ENCODE measurements at places on chromosomes 7 and 10.
A peak's percentile ranks its signal among the peaks of the same experiment; 100 is the strongest.

DNA sequence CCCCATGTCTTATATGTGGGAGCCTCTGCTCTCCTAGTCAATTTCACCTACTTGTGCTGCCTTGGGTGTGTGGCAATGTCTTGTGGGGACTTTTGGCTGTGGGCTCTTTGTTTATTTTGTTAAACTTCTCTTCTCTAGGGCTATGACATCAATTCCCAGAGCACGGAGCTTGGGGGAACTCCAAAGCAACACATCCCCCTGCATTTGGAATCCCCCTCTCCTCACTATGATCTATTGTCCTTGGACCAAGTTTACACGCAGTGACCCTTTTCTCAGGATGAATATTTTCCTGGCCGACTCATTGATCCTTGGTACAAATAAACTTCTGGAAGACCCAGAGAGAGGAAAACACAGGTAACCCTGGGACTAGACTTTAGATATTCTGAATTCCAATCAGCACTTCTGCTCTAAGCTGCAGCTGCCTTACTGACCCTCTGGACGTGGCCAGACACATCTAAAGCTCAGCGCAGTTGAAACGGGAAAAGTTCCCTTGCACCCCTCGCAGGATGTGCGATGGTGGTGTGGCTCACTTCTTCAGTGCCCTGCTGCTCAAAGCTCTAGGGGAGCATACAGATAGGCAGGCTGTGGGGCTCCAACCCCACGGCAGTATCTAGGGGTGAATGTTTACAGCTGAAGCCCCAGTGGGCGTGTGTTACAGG, 110.8 kb downstream of the TMEM178B start:
- DNase-seq: no peak

- DNase-seq: no peak
Measured at GRCh38 chr7:28570113-28570969, 158.0 kb downstream of the CREB5 start.

- DNase-seq: no peak
Measured at GRCh38 chr7:20229646-20230500, 12.7 kb upstream of the MACC1 start.

DNA sequence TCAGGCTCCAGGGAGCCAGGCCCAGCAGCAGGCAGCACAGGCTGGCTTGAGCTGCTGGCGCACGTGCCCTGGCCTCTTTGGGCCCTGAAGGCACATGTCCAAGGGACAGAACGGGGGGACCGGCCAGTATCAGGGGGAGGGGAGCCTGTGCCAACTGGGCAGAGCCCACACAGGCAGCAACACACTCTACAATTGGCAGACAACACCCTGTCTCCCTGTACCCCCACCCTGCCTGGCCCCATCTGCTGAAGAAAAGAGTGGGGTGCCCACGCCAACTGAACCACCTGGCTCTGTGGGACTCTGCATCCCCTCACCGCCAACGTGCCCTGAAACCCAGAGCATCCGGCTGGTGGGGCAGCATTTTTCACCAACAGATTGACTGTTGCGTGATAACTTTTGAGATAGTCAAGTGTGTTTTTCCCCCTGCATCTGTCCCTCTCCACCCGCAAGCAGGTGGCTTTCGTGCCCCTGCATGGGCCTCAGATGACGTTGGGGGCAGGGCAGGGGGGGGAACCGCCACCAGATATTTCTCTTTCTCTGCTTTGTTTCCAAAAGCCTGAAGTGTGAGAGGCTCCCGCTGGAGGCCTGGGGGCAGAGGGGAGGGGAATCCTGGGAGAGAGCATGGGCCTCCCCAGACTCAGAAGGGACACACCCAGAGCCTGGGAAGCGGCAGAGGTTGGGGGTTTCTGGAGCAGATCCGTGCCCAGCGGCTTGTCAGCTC, 21.8 kb downstream of the SLIT1 start:
- DNase-seq: no peak

DNA sequence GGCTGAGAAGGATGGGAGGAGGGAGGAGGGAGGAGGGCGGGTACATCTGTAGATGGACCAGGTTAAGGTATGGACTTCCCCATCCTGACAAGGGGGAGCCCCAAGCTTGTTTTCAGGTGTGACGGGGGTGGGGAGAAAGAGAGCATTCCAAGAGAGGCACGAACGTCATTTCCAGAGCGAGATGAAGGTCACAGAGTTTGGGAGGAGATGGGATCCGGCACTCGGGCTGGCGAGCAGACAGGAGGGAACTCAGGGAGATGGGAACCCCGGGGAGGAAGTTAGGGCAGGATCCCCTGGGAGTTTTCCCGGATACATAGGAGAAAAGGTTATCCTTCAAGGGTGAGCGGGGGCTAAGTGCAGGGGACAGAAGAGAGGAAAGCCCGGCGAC, 118.8 kb downstream of the CUX1 start:
- DNase-seq: no peak

- DNase-seq: peak; percentile 64
Measured at GRCh38 chr10:101095550-101096213, 33.9 kb downstream of the KAZALD1 start.

DNA sequence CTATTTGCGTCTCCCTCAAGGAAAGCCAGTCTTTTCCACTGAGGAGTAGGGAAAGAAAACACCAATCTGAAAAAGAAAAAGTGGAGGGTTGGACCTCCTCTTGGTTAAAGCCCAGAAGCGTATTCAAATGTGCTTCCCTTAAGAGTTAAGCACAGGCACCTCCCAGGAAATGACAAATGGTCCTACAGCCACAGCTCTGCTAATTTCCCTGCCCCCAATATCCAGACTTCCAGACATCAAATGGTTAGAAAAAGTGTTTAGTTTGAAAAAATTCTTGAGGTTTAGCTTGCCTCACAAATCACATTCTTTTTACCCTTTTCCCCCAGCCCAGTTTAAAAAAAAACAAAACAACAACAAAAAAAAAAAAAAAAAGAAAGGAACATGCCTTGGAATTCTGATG, 19.0 kb upstream of the COL1A2 start:
- no peak for DNase-seq

DNA sequence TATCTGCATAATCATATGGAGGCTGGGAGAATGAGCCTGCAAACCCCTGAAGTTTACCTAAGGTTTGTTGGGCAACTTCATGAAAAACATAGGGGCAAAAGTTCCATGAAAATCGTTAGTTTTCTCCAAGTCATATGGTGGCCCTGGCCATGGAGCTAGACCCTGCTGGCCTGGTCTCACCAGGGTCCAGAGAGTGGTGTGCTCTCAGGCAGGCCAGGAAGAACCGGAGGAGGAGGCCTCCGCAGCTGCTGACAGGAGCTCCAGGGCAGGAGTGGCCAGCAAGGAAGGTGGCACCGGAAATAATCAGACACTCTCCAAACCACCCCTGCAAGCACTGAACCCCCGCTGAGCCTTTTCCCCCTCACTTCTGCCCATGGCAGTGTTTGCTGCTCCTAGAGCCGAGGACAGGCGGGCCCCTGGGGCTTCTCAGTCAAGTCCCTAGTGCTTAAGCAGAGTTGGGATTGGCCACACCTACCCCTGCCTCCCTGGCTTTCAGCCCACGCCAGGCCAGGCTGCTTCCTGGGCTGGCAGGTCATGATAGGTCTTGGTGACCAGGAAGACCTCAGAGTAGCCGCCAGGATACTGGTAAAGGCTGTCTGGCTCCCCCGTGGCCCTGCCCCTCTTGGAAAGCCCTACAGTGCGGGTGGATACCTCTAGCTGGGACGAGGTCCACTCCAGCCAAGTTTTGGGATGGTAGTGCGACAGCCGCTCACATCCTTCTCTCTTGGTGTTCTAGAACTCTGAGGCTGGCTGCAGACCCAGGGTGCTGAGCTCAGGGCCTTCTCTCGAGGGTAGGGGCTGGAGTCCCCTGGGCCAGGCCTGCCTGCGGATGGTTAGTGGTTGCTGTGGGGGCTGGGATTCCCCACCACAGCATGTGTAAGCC, 242.8 kb downstream of the MGMT start:
- no peak for DNase-seq

- no peak for DNase-seq
Measured at GRCh38 chr7:55425141-55425752, 60.1 kb downstream of the LANCL2 start.

DNA sequence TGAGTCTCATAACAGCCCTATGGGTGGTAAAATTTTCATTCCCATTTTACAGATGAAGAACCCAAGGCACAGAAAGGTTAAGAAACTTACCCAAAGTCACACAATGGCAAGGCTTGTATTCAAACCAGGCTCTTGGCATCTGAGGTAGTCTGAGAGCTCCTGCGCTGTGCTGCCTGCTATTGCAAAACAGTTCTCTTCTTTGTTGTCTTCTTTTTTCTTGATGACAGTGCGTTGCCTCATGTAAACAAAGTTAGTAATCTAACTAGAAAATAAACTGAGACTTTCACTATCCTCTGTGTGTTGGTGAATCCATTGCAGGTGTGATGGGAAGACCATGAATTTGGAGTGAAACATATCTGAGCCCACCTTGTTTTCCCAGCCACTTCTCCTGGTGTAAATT, 240.8 kb downstream of the PTEN start:
- no peak for DNase-seq

DNA sequence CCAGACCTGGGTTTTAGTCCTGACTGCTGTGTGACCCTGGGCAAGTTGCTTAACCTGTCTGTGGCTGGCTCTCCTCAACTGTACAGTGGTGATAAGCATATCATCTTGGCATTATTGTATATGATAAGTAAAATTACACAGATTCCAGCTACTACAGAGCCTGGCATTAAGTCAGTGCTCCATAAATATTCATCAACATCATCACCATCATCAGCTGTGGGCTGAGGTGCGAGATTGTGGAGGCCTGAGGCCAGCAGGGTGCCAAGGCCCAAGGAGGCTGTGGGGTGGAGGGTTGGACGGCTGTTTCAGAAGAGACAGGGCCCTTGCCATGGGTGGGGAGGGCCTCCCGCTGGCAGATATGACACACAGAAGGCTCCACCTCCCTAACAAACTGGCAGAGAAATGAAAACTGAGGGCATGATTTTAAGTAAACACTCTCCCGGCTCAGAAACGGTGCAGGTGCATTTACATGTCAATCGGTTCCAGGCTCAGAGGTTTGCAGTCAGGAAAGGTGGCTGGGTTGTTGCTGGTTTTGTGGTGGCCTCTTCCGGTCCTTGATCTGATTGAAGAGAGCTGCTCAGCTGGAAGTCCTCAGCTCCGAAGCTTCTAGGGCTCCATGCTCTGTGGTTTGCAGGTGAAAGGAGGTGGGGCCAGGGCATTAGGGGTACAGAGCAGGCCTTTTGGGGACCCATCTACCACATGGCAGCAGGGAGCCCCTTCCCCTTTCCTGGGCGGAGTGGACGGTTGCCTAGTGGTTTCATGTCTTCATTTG, 10.2 kb downstream of the CRYGN start:
- no peak for DNase-seq

- DNase-seq: no peak
Measured at GRCh38 chr7:88243345-88243909, 23.6 kb upstream of the SRI start.

DNA sequence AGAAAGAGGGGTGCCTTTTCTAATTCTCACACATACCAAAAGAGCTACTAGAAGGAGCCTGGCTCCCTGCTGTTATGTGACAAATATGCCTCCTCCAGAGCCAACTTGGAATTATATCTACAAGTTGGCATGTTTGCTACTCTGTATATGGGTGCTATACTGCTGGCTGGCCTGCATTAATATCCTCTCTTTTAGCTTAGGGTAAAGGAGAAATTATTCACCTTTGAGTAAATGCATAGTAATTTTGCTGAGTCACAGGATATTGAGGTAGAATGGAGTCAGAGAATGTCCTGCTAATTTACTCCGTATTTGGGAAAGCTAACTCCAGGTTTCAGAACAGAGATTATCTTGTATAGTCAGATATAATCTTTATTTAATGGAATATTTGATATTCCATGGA, 24.2 kb upstream of the LIPN start:
- DNase-seq: no peak

DNA sequence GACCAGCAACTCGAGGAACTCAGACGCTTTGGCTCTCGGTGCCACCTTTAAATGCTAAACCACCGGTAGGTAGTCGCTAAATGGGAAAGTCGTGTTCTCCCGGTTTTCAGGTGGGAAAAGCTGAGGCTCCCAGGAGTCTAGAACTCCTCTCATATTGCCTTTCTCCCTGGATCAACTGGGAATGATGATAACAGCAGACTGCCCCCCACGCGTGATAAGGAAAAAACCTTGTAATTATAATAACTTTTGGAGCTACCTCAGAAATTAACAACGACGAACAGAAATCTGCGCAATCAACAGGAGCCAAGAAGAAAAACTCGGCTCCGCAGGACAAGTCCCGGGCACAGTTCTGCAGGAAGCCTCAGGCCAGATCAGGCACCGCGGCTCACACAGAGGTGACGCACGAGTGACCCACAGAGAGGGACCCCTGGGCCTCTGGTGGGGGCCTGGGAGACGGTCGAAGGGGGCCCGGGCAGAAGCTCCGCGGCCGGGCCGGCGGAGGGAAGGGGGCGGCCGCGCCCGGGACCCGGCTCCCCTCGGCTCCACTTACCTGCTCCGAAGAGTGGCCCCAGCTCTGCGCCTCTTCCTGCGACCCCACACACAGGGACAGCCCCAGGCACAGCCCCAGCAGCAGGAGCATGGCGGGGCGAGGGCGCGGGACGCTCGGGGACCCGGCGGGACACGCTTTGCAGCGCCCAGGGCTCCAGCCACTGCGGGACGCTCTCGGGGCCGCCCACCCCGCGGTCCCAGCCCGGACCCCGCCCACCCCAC, at the start of gene ITIH5:
ITIH5 (minus strand) TSS at position 714 of the 771 bp plus-strand sequence; CDS start at position 640, 74 bp downstream.
- no peak for DNase-seq

DNA sequence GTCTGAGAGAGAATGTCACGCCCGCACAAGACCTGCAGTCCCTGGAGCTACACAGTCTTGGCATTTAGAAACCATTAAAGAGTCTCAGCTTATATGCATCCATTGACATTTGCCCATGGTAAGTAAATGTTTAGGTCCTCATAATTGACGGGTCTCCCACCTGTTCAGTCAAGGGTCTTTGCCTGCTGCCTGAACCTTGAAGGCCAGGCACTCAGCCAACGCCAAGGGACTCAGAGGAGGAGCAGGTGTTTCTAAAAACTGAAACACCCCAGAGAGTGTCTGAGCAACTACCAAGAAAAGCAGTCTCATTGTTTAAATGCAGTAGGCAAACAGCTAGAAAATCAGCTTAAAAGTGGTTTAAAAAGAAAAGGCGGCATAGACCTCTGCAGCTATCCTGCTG, 264.7 kb upstream of the AKR1E2 start:
- DNase-seq: no peak

GRCh38 chr7:44227911-44228310, 27.1 kb downstream of the YKT6 start:
- no peak for DNase-seq

DNA sequence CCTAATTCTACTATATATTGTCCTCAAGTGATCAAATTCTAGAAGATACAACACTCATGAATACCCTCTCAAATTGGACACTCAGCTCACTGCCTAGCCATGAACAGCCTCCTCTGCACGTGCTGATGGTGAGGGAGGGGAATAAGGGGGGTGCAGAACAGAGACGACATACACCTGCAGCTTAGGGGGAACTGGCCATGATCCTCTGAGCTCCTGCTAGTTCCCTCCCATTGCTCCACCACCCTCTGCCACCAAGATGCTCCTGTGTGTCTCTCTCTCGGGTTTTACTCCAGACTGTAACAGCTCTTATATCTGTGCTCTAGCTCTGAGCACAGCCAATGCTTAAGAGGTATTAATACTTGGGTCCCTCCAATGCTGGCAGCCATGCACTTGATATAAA, 70.7 kb downstream of the VOPP1 start:
- DNase-seq: no peak

- no peak for DNase-seq
Measured at GRCh38 chr7:26891400-26892350, 27.3 kb upstream of the SKAP2 start.

GRCh38 chr10:26361351-26361750, 76.8 kb upstream of the APBB1IP start:
- DNase-seq: no peak

GRCh38 chr7:774161-775109, 47.4 kb upstream of the PRKAR1B start:
- DNase-seq: peak; percentile 55
